ENCODE measurements at places on chromosomes 1 and 21. TPM values are rescaled to one million over a fixed set of nuclear protein-coding genes. Genes with fewer than 3 reads are reported as not detected.

CGN gene
- total RNA-seq = 148 TPM

- H3K4me1 ChIP-seq = no peaks in the 10 kb centered on the region
- H3K27ac ChIP-seq = no peak overlapping the region
- no peaks in the 10 kb centered on the region for H3K27me3 ChIP-seq
- H3K4me3 ChIP-seq = no peak overlapping the region
Observed at GRCh38 chr21:8997011-8997440, 1524.4 kb upstream of the TPTE start.

TP73 gene
- total RNA-seq = 0.29 TPM

GRCh38 chr1:10734962-10735544 is 61.4 kb downstream of the CASZ1 start:
- no peak for DNase-seq
- no peak overlapping the region for H3K27ac ChIP-seq
- H3K27me3 ChIP-seq = no peaks in the 10 kb centered on the region
- H3K4me3 ChIP-seq = no peak overlapping the region
- H3K4me1 ChIP-seq = peaks cover 15% of the 10 kb centered on the region
- no peaks in the 10 kb centered on the region for H3K36me3 ChIP-seq

DNA sequence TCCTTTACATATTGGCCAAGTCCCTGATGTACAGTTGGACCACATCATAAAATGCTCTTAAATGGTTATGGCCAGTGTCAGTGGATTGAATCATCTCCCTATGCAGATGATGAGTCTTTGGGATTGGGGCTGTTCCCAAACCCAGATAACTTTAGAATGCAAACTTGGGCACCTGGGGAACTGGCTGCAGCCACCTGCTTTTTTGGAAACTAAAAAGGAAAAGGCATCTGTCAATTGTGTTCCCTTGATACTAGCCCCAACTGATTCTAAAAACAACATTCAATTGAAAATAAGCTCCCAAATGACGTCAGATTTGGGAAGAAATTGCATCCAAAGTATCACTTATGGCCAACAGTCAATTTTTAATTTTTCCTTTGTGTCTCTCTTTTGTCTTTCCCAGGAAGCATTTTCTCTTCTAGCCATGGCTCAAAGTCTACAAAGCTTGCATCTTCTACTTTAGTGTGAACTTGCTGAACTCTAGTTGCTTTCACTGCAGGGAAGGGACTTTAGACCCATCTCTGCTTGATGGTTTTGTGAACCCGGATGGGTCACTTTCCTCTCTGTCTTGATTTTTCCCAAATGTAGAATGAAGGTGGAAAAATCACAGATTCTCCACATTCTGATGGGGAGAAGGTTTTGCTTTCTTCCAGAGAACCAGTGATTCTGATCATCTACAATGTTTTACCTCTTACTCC is 402.3 kb upstream of the USP24 start:
- H3K27me3 ChIP-seq = no peaks in the 10 kb centered on the region
- no peak overlapping the region for H3K4me3 ChIP-seq
- no peak overlapping the region for H3K27ac ChIP-seq
- DNase-seq = no peak
- H3K4me1 ChIP-seq = no peaks in the 10 kb centered on the region

DNA sequence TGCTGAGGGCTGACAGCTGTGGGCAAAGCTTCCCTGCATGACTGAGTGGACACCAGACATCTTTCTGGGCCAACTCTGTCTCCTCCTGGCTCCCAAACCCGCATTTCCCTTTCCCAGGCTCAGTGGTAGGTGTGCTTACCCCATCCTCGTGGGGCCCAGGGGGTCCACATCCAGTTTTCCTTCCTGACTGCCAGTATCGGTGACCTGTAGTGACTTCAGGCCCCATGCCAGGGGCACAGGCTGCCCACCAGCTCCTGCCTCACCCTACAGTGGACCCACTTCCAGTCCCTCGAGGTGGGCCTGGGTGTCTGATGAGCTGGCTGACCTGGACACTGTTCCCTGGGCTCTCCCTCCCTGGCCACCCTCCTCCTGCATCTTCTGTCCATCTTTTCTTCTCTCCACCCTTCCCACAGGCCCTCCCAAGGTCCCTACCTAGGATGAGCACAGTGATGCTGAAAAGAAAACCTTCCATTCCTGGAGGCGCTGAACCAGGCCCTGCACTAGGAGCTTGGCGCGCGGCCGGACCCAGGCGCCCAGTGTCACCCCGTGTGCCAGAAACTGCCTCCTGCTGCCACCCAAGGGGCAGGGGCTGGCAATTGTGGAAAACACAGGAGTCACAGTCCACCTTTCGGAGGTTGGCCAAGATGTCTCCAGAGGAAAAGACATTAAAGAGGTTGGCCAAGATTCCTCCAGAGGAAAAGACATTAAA is 67.1 kb downstream of the RUNX3 start:
- H3K27ac ChIP-seq = no peak overlapping the region
- DNase-seq = no peak
- H3K4me3 ChIP-seq = no peak overlapping the region
- H3K36me3 ChIP-seq = no peaks in the 10 kb centered on the region

- no peaks in the 10 kb centered on the region for H3K27me3 ChIP-seq
- no peaks in the 10 kb centered on the region for H3K36me3 ChIP-seq
- H3K4me1 ChIP-seq = no peaks in the 10 kb centered on the region
- no peak overlapping the region for H3K27ac ChIP-seq
- DNase-seq = no peak
Observed at GRCh38 chr1:53371851-53372250, 44.0 kb upstream of the LRP8 start.

GRCh38 chr1:110713221-110713620 is 38.5 kb upstream of the KCNA3 start:
- H3K27me3 ChIP-seq = no peaks in the 10 kb centered on the region
- H3K4me3 ChIP-seq = no peak overlapping the region
- no peaks in the 10 kb centered on the region for H3K4me1 ChIP-seq
- H3K27ac ChIP-seq = no peak overlapping the region

- no peaks in the 10 kb centered on the region for H3K36me3 ChIP-seq
- H3K4me3 ChIP-seq = no peak overlapping the region
- no peaks in the 10 kb centered on the region for H3K4me1 ChIP-seq
- H3K27ac ChIP-seq = no peak overlapping the region
- H3K27me3 ChIP-seq = no peaks in the 10 kb centered on the region
- DNase-seq = no peak
Observed at GRCh38 chr21:29245104-29245643, 53.5 kb upstream of the BACH1 start.

- no peaks in the 10 kb centered on the region for H3K27me3 ChIP-seq
- DNase-seq = no peak
Observed at GRCh38 chr1:3181956-3182355, 113.0 kb downstream of the PRDM16 start.

RNF186 gene
- 71.4 TPM for total RNA-seq

C8B gene
- total RNA-seq = not detected

Measured in colonic mucosa (tissue), 4 donors.